ENCODE measurements at places on chromosomes 6 and 20.

GRCh38 chr6:56522495-56523270 is 120.0 kb downstream of the DST start:
- DNase-seq: no peak

- DNase-seq: no peak
Observed at GRCh38 chr6:42369568-42369967, 82.2 kb downstream of the TRERF1 start.

- DNase-seq: no peak
Observed at GRCh38 chr6:114096561-114097172, 125.7 kb upstream of the HDAC2 start.

- no peak for DNase-seq
Observed at GRCh38 chr6:37653933-37654565, 43.6 kb downstream of the MDGA1 start.

GRCh38 chr6:3442431-3443220 is 14.2 kb downstream of the SLC22A23 start:
- peak; percentile 45 for DNase-seq

GRCh38 chr6:101000341-101000740 is 119.2 kb upstream of the ASCC3 start:
- peak; percentile 16 for DNase-seq

GRCh38 chr6:154382740-154383139 is 26.1 kb upstream of the IPCEF1 start:
- DNase-seq: no peak

DNA sequence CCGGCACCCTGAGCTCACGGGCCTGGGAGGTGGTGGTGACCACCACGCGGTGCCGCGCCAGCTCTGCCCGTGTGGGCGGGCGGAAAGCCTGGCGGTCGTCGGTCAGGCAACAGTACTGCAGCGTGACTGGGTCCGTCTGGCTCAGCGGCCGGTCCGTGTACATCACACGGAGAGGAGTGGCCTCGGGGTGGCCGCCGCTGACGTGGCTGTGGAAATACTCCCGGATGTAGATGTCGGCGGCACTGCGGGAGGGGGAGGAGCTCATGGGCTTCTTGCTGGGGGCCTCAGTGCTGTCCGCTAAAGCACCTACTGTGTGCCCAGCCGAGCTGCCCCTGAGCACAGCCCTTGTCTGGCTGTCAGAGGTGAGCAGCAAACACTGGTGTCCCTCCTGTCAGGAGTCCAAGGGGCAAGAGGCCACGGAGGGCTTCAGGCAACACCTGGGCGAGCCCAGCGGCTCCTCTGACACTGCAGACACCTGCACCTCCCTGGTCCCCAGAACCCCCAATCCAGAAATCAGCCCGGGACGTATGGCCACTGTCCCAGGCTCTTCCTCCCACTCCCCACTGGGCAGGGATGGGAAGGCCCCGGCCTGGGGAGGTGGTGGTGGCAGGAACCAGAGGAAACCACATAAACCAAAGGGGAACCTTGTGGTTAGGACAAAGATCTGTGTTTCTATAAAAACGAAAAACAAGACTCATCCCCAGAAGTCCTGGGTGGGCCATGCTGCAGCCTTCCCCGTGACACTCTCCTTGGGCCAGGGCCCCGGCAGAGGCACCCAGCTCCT is 6.5 kb downstream of the HELZ2 start:
- no peak for DNase-seq

DNA sequence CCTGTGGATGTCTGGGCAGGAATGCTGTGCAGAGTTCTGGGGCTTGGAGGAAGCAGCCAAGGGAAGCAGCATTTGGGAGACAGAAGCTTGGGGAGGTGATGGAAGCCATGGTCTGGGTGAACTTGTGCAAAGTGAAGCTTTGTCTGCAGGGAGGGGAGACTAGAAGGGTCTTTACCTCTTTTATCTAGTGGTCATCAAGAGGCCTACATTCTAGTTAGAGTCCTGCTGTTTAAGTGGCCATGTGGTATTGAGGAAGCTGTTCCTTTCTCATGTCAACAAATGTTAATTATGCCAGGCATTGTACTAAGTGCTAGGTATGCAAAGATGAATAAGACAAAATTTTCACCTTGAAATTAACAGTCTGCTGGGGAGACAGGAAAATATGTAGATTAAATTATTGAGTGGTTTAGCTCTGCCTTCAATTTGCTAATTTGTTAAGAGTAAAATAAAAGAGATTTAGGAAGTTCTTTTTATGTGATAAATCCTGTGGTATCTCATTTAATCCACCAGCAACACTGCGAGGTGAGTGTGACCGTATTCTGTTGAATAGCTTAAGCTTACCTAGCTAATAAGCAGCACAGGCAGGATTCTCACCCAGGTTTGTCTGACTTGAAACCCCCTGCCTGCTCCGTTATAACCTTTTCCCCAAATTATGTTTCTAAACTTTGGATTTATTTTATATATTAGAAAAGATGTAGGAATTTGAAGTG is 43.1 kb downstream of the ARID1B start:
- no peak for DNase-seq

DNA sequence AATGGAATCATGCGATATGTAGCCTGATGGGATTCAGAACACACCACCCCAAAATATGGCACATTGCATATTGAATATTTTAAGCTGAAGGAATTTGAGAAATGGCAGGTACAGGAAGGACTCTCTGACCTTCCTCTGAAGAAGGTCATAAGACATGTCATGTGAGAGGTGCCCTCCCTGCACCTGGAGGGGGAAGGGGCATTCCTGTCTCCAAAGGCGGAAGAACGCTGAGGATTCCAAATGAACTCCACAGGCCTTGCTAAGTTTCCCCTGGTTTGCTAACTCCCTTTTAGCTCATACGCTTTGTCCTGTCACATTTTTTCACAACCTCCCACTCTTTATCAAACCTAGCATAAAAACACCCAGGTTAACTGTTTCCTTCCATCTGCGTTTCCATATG is 347.8 kb downstream of the CDKAL1 start:
- no peak for DNase-seq

GRCh38 chr6:36320475-36320874 is 16.2 kb downstream of the BNIP5 start:
- no peak for DNase-seq

DNA sequence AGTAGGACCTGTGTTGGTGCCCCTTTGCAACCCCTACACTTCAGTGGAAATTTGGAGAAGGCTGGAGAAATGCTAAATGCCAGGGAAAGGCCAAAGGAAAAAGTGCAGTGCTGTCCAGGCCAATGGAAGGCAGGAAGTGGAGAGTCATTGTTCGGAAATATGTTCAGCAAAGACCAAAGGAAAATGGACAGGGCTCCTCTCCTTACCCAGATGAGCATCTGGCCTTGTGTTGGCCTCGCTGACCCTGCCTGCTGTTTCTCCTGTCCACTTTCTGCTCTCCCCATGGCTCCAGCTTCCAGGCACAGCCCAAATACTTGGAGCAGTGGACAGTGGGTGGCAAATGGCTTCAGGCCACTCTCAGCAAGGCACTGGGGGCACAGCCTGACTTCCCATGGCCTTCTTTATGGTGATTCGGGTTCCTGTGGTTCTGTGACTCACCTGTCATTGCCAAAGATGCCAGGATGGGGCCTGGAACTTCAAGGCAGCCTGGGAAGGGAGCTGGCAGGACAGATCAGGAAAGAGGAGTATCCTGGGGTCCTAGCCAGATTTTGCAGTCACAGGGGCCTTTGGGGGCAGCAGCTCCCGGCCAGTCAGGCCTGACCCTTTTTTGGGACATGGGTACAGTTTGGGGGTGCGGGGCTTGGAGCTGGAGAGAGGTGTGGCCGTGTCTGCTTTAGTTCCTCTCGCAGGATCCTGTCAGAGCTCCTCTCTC is 190.9 kb upstream of the SLC24A3 start:
- DNase-seq: no peak

DNA sequence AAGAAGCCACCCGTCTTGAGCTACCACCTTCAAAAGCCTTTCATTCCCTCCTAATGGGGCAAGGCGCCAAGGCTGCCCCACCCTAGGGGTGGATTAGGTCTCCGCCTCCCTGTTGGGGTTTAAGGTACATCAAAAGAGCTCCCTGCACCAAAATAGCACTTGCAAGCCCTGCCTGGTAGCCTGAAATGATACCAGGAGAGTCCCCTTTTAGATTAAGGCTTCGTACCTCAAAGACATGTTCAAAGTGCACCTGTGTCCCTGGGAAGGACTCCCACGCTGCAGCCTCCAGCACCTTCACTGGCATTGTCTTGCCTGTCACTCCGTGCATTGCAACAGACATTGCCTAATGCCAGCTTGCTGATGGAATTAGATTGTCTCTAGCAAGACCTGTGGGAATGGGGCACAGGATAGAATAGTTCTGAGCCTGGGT is 15.7 kb upstream of the CDKN1A start:
- DNase-seq: no peak

DNA sequence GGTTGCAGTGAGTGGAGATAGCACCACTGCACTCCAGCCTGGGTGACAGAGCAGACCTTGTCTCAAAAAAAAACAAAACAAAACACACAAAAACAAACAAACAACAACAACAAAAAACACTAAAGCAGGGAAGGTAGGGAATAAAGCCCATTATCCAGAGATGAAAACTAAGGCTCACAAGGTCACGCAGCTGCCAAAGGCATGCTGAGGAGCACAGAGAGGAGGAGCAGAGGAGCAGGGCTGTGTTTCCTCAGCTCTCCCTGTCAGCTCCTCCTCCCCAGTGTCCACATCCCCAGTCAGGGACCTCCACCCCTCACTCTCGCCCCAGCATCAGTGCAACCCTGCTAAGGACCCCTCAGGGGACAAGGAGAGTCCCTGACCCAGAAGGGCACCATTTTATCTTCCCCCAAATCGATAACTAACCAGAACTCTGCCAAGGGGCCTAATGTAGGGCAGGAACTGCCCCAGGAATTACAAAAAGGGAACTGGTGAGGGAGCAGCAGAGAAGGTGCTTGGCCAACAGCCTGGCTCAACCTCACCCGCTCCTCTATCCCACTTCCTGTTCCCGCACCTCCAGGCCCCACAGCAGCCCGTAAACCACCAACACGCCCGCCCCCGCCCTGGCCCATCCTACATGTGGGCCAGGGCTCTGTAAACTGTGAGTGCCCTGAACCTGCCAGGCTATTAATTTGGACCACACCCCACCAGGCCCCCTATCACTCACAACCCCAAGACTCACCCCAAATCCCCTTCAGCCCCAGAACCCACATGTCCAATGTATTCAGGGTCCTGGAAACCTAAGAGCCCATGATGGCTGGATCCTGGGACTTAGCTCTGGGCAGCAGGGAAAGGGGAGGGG is 9.0 kb downstream of the TEAD3 start:
- no peak for DNase-seq

GRCh38 chr20:31363295-31363694 is 5.1 kb upstream of the DEFB118 start:
- no peak for DNase-seq

DNA sequence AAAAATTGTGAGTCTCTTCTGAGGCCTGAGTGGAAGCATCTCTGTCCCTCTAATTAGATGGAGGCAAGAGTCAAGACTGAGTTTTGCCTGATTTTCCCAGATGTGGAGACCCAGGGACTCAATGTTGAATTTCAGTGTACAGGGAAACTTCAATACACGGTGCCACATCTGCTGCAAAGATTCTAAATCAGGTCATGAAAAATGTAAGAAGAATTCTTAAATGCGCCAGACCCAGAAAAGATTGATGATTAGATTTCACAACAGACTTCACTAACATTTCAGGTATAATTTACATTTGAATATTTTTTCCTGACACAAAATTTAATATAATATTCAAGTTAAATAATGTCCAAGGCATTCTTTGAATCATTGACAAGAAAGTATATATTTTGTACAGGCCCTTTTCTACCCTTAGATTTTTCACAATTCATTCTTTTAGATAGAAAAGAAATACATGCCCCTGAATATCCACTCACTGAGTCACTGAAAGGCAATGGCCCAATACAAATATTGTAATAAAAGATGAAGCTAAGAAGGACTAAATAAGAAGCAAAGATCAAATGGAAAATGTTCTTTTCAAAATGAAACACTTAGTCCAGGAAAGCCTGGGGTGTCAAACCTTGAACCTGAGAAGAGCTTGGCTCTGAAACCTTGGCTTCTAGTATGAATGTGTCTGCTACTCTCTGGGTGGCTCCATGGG is 18.2 kb upstream of the HDGFL1 start:
- DNase-seq: no peak

GRCh38 chr6:43714311-43715055 is 26.9 kb upstream of the MRPS18A start:
- DNase-seq: no peak

GRCh38 chr6:134415194-134415593 is 97.3 kb upstream of the SGK1 start:
- DNase-seq: no peak

- no peak for DNase-seq
Observed at GRCh38 chr6:117138425-117138824, 126.9 kb upstream of the VGLL2 start.

DNA sequence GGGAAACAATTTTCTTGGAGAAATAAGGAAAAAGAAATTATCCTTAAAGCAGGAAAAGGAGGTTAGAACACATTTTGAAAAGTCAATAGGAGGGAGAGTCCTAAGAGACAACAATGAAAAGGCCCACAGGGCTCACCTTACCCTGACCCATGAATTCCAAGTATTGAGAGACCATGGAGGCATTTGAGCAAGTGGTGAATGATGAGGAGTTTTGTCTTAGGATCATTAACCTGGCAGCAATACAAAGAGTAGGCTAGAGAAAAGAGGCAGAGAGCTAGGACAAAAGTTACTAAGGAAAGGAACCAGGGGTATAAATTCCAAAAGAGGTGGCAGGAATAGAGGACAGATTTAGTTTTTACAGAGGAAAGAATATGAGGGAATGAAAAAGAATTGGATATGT is 44.7 kb downstream of the PACRG start:
- no peak for DNase-seq

- DNase-seq: no peak
Observed at GRCh38 chr20:10370091-10370887, 63.7 kb downstream of the MKKS start.

- no peak for DNase-seq
Observed at GRCh38 chr20:35306931-35307517, 14.8 kb upstream of the FAM83C start.

DNA sequence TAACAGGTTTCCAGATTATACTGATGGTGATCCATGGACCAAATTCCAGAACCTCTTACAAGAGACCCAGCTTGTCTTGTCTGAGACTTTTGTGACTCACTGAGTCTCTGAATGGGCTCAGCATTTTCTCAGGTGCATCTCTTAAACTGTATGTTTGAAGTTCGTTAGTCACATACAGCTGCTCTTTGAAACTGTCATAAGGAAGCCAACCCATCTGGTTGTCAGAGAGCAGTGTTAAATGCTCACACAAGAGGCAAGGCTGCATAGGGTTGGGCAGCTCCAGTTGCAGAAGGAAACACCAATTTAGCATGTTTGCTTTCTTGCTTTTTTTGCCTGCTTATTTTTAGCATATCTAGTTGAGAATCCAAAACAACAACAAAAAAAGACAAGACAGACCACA is 47.1 kb downstream of the TRIM27 start:
- DNase-seq: no peak

- DNase-seq: no peak
Observed at GRCh38 chr20:32976746-32977145, 27.5 kb downstream of the SUN5 start.

DNA sequence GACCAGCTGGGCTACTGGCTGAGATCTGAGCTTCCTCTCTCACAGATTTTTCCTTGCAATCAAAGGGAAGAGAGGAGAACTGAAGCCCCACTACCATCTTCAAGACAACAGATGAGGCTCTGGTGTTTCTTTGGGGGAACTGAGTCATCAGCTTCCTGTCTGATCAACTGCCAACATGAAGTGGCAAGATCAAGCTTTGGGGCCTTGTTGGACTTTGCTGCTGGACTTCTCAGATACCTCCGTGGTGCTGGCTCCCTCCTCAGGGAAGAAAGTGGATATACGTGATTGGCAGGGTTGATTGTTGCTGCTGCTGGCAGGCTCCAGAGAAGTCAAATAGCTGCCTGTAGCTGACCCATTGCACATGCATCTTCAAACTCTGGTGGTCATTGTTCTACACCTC is 3.6 kb upstream of the TOX2 start:
- no peak for DNase-seq

All from HS-5 (cell line).